ENCODE measurements at places on chromosomes 2 and 18.
A peak's percentile ranks its signal among the peaks of the same experiment; 100 is the strongest.

GRCh38 chr2:159828738-159829137 is 30.7 kb upstream of the CD302 start:
- DNase-seq: no peak

DNA sequence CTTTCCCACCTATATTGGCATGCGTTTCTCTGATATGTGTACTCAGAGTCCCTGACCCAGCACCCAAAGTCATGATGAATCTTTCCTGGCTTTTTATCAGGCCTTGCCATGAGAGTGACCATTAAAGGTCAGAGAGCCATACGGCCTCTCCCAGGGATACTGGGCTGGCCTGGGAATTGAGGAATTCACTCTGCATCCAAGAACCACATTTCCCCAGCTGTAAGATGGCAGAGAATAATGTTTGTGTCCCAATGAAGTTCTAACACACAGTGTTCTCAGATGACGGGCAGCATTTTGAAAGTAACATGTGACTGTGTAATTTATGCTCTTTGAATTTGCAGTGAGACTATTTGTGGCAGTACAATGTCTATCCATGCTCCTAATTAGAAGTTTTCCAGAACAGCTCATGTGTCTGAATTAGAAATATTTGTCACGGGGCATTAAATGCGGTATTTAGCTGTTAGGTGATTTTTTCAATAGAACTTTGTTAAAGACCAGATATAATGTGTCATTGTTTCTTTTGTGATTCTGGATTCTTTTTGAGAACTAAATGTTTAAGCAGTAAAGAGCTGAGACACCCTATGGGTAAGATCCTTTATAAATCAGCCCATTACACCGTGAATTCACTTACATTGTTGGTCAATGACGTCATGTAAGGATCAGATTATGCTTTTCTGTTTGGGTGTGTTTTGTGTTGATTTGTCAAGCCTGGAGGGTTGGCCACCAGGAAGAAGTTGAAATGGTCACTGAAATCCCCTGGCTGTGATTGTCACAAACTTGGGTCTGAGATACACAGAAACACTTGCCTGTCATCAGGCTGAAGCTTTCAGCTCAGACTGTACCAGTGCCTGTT is 7.3 kb upstream of the SLC3A1 start:
- DNase-seq: peak; percentile 51

GRCh38 chr18:74897971-74898657 is 300.4 kb downstream of the ZNF407 start:
- peak; percentile 63 for DNase-seq

- DNase-seq: peak; percentile 64
Observed at GRCh38 chr2:37459095-37459981, 114.9 kb downstream of the QPCT start.

DNA sequence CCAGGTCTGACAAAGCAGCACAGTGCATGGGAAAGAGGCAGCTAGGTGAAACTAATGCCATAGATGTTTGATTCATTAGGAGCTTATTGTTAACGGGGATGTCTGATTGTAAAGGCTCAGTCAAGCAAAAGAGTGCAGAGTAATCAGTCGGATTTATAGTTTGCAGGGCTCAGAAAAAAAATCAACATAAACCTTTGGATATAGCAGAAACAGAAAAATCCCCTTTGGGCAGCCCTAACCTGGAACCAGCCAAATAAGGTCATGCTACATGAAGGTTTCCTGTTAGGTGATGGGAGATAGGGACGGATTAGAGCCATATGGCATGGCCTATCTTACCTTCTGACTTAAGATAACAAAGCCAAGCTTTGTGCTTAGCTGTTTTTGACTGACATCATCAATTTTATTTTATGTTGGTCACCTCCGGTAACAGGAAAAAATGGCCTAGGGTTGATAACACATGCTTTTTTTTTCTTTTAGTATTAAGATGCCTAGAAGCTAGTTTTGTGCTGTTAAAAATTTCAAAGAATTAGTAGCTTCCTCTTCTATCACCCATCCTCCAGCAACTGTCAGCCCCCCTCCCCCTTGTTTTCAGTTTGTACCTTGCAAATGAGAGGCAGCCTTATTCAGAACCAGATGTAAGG is 60.7 kb upstream of the ZEB2 start:
- no peak for DNase-seq

DNA sequence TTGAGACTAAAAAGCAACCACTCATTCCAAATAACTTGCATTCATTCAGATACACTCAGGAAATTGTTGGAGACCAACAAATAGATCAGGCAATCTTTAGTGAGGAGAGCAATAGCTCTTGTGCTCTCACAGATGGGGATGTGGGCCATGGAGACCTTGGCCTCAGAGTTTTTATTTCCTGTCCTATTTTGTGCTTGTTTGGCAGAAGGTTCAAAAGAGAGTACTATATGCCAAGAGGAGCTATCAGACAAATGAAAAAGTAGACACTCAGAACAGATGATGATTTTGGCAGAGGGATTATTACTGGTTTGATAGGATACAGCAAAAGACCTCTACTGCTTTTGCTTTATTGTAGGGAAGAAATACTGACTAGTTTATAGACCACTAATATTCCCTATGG is 230.2 kb downstream of the KCNE4 start:
- DNase-seq: no peak

DNA sequence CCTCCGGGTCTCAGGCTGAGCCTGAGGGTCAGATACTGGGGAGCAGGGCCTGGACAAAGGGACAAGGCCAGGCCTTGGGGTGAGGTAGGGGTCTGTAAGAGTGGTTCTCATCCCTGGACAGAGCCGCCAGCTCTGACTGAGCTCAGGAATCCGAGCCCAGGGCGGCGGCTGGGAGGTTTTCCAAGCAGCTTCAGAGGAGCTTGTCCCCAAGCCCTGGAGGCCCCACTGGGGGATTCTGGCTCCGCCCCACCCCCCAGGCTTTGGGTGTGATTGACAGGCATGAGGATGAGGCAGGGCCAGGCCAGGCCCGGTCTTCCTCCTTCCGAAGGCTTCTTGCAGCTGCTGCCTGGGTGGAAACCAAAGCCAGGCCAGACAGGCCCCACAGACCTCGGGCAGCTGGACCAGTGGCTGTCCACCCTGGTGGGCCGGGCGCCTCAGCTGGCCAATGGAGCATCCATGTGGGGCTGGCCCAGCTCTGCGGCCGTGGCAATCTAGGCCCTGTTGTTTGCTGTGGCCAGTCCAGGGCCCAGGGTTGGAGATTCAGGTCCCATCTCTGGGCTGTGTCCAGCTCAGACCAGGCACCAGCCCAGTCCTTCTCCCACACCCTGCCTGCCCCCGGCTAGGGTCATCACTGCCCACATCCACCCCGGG is 23.1 kb upstream of the GPC1 start:
- no peak for DNase-seq

- DNase-seq: no peak
Observed at GRCh38 chr2:25380023-25380422, 38.3 kb upstream of the DNMT3A start.

DNA sequence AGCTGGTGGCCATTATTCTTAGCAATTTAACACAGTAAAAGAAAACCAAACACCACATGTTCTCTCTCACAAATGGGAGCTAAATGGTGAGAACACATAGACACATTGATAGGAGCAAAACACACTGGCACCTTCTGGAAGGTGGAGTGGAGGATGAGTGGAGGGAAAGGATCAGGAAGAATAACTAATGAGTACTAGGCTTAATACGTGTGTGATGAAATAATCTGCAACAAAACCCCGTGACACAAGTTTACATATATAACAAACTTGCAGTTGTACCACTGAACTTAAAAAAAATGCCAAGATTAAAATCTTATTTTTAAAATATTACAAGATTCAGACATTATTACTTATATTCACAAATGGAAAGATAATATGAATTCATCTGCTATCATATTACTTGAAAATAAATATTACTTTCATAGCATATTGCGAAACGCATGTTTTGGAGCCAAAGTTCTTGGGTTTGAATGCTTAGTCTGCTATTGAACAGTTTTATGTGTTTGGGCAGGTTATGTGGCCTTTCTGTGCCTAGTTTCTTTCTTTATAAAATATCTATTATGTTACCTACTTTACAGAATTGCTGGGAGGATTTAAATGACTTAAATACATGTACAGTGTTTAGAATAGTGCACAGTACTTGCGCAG is 20.5 kb downstream of the ANKRD62 start:
- no peak for DNase-seq

- no peak for DNase-seq
Observed at GRCh38 chr2:112304298-112304941, 29.0 kb downstream of the ZC3H6 start.

- DNase-seq: no peak
Observed at GRCh38 chr2:186485576-186485870, 537 bp upstream of the ZC3H15 start.

- no peak for DNase-seq
Observed at GRCh38 chr18:50527636-50528307, 32.1 kb upstream of the MAPK4 start.

GRCh38 chr2:100013892-100014677 is 128.3 kb downstream of the AFF3 start:
- DNase-seq: peak; percentile 42

DNA sequence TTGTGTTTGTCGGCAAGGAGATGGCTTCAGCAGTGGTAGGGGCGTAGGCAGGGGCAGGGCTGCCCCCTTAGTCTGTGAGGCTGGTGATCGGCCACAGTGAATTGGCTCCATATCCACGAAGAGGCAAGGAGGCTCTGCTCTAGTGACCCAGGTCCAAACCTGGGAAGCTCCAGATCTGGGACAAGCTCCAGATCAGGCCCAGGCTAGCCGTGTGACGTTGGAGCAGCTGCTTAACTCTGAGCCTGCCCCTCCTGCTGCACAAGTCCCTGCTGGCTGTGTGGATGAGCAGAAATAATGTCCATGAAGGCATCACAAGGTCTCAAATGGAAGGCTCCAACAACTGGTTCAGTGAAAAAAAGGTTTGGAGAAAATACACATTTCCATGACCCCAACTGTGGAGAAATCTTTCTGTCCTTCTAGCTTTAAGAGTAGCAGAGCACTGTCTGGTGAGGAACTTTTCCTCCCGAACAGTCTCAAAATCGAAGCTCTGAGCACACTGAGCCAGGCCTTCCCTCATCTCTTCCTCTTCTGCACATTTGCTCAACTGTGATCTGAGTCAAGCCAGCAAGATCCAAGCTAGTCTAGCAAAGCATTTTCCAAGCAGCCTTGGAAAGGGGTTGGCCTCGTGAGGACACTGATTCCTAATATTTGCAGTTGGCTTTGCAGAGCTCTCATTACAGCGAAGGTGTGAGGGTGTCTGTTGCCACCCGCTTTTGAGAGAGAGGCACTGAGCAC is 67.0 kb upstream of the TCF7L1 start:
- no peak for DNase-seq

- DNase-seq: no peak
Observed at GRCh38 chr2:26540961-26541360, 63.0 kb upstream of the OTOF start.

DNA sequence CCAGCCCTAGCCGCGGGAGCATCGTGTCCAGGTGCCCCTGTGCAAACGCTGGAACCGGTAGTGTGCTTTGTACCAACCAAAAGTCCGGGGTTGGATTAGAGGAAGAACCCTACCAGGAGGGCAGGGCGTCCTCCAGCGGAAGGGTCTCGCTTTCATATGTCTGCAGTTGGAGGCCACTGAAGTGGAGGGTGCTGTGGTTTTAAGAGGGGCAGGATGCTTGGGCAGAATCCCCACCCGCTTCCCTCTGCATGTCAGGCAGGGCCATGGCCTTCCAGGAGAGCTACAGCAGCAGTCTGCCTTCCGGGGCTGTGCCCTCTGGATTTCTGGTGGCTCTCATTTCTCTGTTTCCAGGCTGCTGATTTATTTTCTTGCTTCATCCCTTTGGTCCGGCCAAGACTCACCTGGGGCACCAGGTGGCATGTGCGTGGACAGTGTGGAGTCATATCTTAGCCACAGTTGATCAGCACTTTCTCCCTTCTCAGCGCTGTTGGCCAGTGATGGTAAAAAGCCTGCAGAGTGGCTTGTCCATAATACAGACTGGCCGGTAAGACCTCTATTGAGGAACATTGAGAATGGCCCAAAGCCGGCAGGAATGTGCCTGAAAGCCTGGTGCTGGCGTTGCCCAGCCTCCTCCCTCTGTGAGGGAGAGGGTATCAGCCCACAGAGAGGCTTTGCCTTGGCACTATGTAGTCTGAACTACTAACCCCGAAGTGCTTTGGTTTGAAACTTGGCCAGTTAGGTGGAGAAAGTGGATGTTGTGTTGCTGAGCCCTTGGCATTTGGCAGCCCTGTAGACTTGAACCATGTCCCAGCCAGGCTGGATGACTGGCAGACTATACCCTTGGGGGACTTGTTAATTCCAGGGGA is 1.8 kb downstream of the AGAP1 start:
- peak; percentile 29 for DNase-seq

- DNase-seq: no peak
Observed at GRCh38 chr2:158815658-158816057, 20.5 kb downstream of the DAPL1 start.

GRCh38 chr2:86300496-86300895 is 36.9 kb downstream of the REEP1 start:
- no peak for DNase-seq

GRCh38 chr2:113058411-113058994 is 495 bp upstream of the IL36RN start:
- peak; percentile 66 for DNase-seq

- no peak for DNase-seq
Observed at GRCh38 chr18:63307551-63308200, 11.9 kb downstream of the BCL2 start.

DNA sequence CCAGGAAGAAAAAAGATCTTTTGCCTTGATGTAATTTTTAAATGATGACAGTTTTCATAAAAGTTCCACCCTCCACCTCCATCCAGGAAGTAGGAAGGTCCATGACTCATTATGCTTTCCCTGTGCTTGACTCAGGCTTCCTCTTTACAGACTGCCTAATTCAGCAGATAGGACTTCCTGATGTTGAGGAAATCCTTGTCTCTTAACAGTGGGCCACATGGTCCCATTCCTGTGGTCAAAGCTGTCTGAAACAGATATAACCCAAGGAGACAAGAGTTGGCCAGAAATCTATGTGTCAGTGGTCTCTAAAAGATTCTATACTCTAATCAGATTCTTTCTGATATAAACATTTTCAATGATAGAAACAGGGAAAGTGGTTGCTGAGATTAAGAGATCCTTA is 119.1 kb downstream of the BAZ2B start:
- peak; percentile 84 for DNase-seq

DNA sequence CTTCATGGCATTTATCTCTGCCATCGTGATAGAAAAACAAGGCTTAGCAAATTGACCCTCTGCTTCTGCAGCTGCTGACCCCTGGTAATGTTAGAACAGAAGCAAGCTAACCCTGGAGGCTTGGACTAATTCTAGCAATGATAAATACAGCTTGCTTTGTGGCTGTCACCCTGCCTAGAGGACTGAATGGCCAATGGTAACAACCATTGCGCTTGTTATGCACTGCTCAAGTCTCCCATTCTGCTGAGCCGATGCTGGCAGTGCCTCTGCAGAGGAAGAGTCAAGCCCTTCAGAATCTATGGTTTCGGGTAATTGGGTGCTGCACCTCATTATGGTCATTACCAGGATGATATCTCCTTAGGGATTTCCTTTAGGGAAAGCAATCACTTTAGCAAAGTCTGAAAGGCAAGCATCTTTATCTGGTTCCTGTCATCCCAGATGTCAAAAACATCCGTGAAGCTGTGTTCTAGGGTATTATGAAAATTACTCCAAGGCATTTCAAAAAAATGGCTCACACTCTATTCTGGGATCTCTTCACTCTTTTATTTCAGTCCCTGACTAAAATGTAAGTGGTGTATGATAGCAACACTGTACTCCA is 186.8 kb upstream of the DLGAP1 start:
- no peak for DNase-seq

- no peak for DNase-seq
Observed at GRCh38 chr2:80292474-80292873, 12.1 kb downstream of the LRRTM1 start.

Data from mammary epithelial cell (primary cell).